Umbilical cord (tissue), 2 donors: ENCODE measurements at places on chromosomes 1 and 21.
A peak's percentile ranks its signal among the peaks of the same experiment; 100 is the strongest.

GRCh38 chr1:174258148-174258550 is 98.8 kb downstream of the RABGAP1L start:
- peak; percentile 23 for DNase-seq

DNA sequence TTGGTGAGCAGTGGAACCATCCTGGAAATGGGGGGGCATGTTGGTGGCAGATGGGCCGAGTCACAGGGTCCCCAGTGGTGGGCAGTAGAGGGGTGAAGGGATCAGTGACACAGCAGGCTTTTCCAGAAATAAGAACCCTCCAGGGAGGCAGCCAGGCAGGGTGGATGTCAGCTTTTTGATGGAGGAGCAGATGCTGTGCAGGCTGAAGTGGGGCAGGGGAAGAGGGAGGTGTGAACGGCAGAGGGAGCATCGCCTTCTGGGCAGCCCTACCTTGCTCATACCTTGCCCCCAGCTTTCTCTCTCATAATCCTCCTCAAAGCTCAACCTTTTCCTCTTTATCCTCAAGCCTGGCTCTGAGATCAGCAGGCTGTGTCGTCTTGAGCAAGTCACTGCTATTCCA is 131.8 kb upstream of the IPO9 start:
- no peak for DNase-seq

DNA sequence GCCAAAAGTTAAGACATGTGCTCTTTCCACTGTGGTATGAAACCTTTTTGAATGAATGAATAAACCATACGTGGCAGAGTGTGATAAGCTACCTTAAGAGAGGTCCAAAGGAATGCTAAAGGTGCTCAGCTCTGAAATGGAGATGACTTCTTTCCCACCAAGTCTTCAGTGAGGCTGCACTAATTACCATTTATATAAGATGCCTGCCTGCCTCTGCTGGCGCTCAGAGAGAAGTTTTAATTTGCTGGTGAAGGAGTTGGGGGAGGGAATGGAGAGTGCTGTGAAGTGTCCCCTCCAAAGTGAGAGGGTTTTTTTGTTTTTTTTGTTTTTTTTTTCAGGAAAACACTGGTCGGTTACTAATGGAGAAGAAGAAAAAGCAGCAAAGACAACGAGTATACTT is 559.0 kb downstream of the OMA1 start:
- DNase-seq, result no peak

- DNase-seq, result no peak
Observed at GRCh38 chr1:199245946-199246345, 607.1 kb downstream of the PTPRC start.

DNA sequence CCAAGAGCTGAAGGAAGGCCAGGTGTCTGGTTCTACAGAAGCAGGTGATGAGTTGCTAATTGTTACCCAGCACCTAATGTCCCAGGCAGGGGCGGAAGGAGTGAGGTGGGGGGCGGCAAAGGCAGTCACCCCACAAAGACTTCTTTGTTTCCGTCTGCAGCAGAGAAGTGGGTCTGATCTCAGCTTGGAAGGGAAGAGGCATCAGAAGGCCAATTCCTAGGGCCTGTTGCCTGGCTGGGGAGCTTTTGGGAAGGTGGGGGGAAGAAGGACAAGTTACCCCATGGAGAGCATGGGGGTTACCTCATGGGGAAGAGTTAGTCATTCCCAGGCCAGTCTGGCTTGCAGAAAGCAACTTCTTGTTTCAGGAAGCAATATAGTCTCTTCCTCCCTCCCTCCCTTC is 10.9 kb downstream of the IGSF21 start:
- DNase-seq, result no peak

GRCh38 chr21:28627691-28628090 is 365.0 kb downstream of the LTN1 start:
- DNase-seq, result no peak

DNA sequence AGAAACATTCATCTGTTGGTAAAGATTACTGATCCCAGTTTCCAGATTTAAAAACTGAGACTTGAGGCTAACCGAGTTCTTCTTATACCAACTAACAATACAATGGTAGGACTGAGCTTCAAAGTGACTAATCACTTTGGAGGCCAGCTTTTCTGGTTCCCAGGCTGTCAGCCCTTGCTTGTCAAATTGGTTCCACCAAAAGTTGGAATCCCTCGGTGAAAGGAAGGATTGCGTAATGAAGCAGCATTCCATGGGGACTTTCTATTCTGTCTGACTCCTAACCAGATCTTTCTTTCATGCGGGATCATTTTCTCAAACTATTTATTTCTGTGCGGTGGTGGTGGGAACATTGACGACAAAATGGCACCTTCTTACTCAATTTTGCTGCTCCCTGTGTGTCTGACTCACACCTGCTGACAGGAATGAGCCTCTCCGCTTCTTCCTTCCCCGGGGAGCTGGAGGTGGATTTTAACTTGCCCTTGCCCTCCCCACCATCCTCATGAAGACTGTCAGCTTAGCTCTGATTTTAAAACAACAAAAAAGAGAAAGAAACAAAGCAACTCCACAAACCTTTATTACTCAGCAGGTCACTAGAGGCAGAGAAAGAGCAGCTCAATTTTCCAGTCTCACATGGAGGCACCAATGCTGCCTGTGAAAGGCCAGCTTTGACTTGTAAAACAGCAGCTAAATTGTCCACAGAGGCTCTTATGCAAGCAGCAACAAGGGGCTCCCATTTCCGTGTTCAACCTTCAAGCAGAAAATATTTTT is 32.9 kb upstream of the RASAL2 start:
- no peak for DNase-seq

DNA sequence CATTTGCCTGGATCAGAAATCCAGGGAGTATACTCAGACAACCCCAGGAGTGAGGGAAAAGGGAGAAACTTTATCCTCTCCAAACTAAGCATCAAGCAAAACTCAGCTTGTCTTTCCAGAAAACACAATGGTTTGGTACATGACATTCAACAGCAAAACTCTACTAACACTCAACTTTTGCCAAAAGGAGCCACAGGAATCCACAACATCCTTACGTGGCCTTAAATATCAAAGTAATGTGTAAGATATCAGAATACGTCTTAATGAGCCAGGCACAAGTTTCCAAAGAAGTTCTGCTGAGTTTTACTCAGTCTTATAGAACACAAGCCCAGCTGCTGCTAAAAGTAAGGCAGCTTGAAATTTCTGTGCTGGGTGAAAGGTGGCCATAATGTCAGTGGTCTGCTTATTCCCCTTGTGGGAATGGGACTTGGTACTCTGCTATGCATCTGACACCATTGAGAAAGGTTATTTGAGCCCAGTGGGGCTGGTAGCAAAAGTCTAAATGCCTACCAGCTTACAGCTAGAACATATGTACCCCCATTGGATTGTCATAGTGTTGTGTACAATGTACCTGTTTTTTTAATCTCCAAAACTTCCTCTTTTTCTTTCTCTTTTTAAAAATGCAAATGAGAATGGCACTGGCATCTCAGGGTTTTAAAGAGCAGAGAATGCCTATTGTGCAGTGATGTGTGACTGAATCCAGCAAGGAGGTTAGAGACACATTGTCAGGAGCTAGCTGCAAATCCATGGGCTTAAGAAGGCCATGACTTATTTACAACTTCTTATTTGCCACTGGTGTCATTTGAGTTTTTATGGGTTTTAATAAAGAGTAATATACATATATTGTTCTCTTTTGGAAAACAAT is 62.0 kb upstream of the ST6GALNAC3 start:
- no peak for DNase-seq

DNA sequence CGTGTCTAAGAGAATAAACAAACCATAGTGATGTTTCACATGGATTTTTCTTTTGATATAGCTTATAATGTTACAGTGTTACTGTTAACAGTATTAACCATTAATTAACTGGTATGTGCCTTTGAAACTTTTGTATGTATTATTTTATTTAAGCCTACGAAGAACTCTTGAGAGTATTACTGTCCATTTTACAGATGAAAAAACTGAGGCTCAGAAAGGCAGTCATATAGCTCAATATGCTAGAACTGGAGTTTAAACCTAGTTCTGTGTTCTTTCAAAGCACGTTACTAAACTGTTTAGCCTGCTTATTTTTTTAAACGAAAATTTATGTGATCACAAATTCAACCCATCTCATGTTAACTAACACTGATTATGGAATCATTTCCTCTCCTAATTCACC is 83.5 kb downstream of the POU2F1 start:
- DNase-seq, result no peak

- peak; percentile 69 for DNase-seq
Observed at GRCh38 chr1:11858968-11859871, 475 bp upstream of the NPPB start.

DNA sequence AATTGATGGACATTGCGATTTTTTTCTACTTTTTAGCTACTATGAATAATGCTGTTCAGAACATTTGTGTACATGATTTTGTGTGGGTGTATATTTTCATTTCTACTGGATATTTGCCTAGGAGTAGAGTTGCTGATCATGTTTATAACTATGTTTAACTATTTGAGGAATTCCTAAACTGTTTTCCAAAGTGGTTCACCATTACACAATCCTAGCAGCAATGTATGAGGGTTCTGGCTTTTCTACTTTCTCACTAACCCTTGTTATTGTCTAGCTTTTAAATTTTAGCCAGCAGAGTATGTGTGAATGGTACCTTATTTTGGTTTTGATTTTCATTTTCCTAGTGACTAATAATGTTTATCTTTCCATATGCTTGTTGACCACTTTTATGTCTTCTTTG is 86.2 kb downstream of the ATG4C start:
- no peak for DNase-seq

GRCh38 chr1:200217703-200218102 is 190.2 kb downstream of the NR5A2 start:
- no peak for DNase-seq

GRCh38 chr1:15693371-15693770 is 9.3 kb downstream of the PLEKHM2 start:
- no peak for DNase-seq

DNA sequence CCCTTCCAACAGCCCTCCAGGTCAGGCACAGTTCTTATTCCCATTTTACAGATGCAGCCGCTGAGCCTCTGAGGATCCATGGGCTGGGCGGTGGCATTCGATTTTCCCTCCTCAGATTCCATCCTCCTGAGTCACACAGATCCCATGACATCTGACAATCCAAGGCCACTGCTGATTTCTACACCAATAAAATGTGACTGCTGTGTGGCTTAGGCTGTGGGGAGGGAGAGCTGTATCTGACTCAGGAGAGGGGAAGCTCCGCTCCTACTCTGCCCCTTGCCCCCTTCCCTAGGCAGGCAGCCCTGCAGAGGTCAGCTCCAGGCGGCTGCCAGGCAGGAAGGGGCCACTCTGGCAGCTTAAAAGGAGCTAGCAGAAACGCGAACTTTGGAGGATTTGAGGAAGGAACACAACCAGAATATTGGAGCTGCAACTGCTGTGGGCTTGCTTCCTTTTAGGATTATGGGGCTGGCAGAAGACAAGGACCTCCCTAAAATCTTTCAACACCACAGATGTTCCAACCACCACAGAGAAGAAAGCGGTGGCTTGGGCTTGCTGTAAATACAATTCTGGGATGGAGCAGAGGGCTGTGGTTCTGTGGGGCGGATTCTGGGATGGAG is 50.0 kb downstream of the MRPL37 start:
- peak; percentile 85 for DNase-seq

- DNase-seq, result no peak
Observed at GRCh38 chr1:98478121-98478520, 183.4 kb upstream of the SNX7 start.

DNA sequence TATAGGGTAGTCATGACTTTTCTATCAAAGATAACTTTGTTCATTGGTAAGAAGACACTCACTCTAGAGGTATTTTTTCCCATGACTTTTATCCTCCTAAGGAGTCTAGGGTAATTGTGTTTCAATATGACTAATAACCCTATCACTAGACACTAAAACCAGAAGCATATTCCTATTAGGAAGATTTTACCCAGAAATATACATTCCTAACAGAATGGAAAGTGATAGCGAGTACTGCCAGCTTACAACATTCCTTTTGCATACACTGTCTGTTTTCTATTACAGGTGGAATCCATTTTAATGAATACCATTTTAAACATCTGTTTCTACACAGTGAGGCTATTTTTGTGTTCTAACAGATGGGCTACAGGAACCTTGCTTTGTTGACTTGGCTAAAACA is 31.4 kb upstream of the C1orf185 start:
- DNase-seq, result no peak

- no peak for DNase-seq
Observed at GRCh38 chr1:4599521-4599920, 54.9 kb upstream of the AJAP1 start.

GRCh38 chr1:234842726-234843641 is 233.0 kb upstream of the IRF2BP2 start:
- no peak for DNase-seq

- DNase-seq, result no peak
Observed at GRCh38 chr1:54711536-54711935, 4.1 kb upstream of the TTC4 start.

DNA sequence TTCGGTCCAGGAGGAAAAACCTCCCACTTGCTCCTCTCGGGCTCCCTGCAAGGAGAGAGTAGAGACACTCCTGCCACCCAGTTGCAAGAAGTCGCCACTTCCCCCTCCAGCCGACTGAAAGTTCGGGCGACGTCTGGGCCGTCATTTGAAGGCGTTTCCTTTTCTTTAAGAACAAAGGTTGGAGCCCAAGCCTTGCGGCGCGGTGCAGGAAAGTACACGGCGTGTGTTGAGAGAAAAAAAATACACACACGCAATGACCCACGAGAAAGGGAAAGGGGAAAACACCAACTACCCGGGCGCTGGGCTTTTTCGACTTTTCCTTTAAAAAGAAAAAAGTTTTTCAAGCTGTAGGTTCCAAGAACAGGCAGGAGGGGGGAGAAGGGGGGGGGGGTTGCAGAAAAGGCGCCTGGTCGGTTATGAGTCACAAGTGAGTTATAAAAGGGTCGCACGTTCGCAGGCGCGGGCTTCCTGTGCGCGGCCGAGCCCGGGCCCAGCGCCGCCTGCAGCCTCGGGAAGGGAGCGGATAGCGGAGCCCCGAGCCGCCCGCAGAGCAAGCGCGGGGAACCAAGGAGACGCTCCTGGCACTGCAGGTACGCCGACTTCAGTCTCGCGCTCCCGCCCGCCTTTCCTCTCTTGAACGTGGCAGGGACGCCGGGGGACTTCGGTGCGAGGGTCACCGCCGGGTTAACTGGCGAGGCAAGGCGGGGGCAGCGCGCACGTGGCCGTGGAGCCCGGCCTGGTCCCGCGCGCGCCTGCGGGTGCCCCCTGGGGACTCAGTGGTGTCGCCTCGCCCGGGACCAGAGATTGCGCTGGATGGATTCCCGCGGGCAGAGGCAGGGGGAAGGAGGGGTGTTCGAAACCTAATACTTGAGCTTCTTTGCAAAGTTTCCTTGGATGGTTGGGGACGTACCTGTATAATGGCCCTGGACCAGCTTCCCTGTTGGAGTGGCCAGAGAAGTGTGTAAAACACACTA is 45.3 kb downstream of the MRPL39 start:
- DNase-seq, result peak; percentile 77
